ENCODE measurements at places on chromosomes 2 and 18.

- DNase-seq = no peak
These were observed 8.6 kb downstream of the RBFA start for GRCh38 chr18:80042785-80043184.

DNA sequence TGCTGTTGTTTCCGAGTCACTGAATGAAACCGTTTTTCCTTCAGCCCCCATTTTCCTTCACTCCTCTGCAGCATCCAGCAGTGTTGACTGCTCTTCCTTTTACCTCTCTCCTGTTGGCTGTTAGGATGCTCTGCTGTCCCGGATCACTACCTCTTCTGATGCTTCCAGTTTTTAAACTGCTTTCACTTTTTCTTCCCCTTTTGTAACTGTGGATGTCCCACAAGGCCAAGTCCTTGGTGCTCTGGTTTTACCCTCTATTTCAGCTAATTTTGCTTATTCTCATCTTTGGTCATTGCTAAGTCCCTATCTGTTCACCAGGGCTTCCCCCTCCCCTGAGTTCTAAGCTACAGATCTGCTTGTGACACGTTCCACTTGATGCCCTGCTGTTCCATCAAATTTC lies 39.4 kb upstream of the MAP4K3 start:
- no peak for DNase-seq

GRCh38 chr2:156017341-156017885 lies 315.1 kb downstream of the NR4A2 start:
- DNase-seq = no peak

DNA sequence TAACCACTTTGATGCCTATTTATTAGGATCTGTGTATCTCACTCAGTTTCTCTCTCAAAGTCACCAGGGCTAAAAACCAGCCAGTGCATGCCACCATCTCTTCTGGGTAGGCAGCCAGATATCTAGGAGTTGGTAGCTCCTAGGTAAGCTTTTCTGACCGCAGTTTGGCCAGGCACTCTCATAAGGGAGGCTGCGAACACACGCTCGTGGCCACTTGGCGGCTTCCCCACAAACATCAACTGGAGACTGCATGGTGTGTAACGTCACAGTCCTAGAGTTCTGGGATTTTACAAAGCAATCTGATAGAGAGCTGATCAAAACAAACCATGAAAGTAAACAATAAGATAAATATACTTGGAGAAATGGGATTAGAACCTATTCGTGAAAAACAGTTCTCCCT lies 424.3 kb upstream of the ACVR2A start:
- no peak for DNase-seq

GRCh38 chr2:122108186-122108585 lies 352.7 kb downstream of the TSN start:
- no peak for DNase-seq

- DNase-seq = no peak
These were observed 25.7 kb downstream of the DCDC2C start for GRCh38 chr2:3729055-3729448.

- DNase-seq = no peak
These were observed 12.0 kb upstream of the GTF2A1L start for GRCh38 chr2:48605482-48606175.

DNA sequence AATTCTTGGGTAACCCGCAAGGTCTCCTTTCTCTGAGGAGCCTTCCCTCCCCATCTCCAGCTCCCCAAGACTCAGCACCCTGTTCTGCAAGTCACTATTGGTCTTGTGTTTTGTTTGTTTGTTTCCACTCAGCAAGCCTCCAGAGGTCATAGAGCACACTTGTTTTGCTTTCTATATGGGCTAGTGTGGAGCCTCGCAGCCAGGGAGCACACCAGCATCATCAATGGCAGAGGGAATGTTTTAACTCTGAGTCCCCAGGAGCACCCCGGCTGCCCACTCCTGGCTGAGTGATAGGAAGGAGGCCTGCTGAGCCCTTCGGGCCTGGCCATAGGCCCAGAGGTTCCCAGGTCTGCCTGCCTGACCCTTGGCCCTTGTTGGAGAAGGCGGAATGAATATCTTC lies 36.6 kb downstream of the GLI2 start:
- DNase-seq = no peak
